ENCODE measurements at places on chromosomes 5 and 9.
A peak's percentile ranks its signal among the peaks of the same experiment; 100 is the strongest.

DNA sequence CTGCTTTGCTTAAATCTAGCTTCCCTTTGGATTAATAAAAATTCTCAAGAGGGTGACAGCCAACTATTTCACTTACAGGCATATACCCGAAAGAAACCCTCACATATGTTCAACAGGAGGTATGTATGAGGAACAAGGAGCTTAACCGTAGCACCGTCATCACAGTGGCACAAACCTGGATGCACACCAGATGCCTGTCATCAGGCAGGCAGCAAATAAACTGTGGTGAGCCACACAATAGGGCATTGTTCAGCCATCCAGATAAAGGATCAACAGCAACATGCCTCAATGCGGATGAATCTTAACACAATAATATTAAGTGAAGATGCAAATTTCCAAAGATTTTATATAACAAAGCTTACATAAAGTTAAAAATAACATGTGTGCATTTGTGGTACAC lies 5.5 kb upstream of the TNFSF15 start:
- peak; percentile 65 for DNase-seq
- H3K4me1 ChIP-seq = peaks cover 71% of the 10 kb centered on the region
- peak overlapping the region; percentile 5 for H3K4me3 ChIP-seq
- no peaks in the 10 kb centered on the region for H3K27me3 ChIP-seq
- H3K27ac ChIP-seq = peak overlapping the region; percentile 99

- H3K36me3 ChIP-seq = no peaks in the 10 kb centered on the region
- H3K4me3 ChIP-seq = no peak overlapping the region
- H3K4me1 ChIP-seq = peaks cover 16% of the 10 kb centered on the region
These were observed 174.6 kb upstream of the ZNF608 start for GRCh38 chr5:124920909-124921666.

GRCh38 chr5:176597417-176598389 lies 12.3 kb downstream of the GPRIN1 start:
- H3K4me3 ChIP-seq = no peak overlapping the region
- DNase-seq = no peak
- no peaks in the 10 kb centered on the region for H3K36me3 ChIP-seq
- H3K27ac ChIP-seq = no peak overlapping the region
- no peaks in the 10 kb centered on the region for H3K27me3 ChIP-seq

GRCh38 chr9:119689879-119690278 lies 320.6 kb upstream of the BRINP1 start:
- H3K36me3 ChIP-seq = no peaks in the 10 kb centered on the region
- no peak for DNase-seq
- H3K27me3 ChIP-seq = no peaks in the 10 kb centered on the region
- H3K27ac ChIP-seq = no peak overlapping the region

- no peaks in the 10 kb centered on the region for H3K27me3 ChIP-seq
- H3K27ac ChIP-seq = no peak overlapping the region
- H3K36me3 ChIP-seq = no peaks in the 10 kb centered on the region
- no peak for DNase-seq
- H3K4me3 ChIP-seq = no peak overlapping the region
These were observed 94.7 kb upstream of the RUSC2 start for GRCh38 chr9:35395076-35395705.

DNA sequence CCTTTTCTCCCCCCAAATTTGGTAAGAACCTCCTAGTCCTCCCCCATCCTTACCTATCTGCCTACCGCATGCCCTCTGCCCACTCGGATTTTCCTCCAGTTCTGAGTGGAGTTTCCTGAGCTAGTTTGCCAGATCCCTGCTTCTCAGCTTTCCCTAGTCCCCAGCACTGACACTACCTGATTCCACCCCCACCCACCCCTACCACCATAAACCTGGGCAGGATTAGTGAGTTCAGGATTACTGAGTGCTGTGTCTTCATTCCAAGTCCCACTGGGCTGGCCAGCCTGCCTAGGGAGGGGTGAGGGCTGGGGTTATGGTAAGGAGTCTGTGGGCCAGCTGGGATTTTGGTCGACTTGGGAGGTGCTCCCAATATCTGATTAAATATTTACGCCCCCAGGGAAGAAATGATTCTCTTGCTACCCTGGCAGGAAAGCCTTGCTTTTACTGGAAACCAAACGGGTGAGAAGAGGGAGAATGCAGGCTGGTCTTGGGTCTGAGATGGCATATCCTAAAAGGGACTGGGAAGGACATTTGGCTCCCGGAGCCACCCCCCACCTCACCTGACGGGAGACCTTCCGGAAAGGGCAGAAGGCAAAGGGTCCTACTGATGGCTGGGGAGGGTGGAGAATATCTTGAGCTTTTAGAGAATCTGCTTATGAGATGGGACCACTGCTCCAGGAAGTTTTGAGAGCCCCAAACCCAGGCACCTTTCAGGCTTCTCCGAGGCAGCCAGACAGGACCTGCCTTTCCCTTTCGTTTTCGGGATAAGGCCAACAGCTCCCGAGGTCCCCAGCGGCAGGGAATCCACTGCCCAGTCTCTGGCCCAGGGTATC lies 3.7 kb downstream of the PITX1 start:
- peaks cover 40% of the 10 kb centered on the region for H3K4me1 ChIP-seq
- no peak for DNase-seq
- H3K36me3 ChIP-seq = peaks cover 51% of the 10 kb centered on the region
- peak overlapping the region; percentile 13 for H3K4me3 ChIP-seq
- H3K27me3 ChIP-seq = no peaks in the 10 kb centered on the region
- peak overlapping the region; percentile 97 for H3K27ac ChIP-seq

DNA sequence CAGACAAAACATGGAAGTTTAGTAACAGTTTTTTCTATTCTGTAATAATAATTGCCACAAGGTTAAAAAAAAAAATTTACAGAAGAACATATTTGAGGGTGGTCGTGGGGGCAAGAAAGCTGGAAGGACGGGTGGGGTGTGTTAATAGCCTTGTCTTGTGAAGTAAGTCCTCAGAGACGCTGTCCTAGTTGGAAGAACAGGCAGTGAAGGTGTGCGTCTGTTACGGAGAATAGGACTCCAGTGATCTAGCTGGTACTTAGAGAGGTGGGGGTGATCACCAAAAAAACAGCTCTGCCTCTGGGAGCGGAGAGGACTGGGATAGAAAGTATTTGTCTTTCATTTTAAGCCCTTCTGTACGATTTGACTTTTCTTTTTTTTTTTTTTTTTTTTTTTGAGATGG lies 17.7 kb downstream of the ABL1 start:
- no peak overlapping the region for H3K27ac ChIP-seq
- H3K36me3 ChIP-seq = no peaks in the 10 kb centered on the region
- H3K27me3 ChIP-seq = no peaks in the 10 kb centered on the region
- no peaks in the 10 kb centered on the region for H3K4me1 ChIP-seq

- no peaks in the 10 kb centered on the region for H3K36me3 ChIP-seq
- no peak overlapping the region for H3K4me3 ChIP-seq
- H3K27ac ChIP-seq = no peak overlapping the region
These were observed 246.3 kb upstream of the MAP3K1 start for GRCh38 chr5:56569076-56569475.

DNA sequence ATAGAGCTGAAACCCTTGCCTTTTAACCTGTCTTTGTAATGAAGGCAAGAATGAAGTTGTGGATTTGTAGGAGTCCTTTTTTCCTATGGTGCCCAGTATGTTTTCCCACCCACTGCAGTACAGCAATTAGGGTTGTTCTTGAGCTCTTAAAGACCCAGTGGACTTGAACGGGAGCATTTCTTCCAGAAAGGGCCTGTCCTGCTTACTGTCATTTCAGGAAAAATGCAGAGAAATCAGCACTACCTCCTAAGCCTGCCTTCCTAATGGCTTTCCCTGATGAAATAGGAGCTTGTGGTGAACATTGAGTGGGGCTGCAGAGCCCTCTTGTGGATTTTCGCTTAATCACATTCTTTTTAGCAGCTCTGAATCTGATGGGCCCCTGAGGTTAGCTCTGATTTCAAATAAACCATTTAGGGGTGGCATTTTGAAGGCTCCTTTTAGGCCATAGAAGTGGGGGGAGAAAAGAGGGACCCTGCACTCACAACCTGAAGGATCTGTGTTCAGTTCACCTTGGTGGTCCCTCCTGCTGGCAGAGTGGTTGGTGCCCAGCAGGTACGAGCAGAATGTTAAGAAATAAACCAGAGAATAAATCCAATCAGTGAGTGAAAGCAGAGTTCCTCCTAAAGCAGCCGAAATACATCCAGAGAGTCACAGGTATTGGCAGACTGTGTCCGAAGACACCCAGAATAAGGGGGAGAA lies 188.0 kb upstream of the KLF9 start:
- H3K36me3 ChIP-seq = no peaks in the 10 kb centered on the region
- H3K4me1 ChIP-seq = peaks cover 14% of the 10 kb centered on the region
- no peaks in the 10 kb centered on the region for H3K27me3 ChIP-seq
- DNase-seq = peak; percentile 82

DNA sequence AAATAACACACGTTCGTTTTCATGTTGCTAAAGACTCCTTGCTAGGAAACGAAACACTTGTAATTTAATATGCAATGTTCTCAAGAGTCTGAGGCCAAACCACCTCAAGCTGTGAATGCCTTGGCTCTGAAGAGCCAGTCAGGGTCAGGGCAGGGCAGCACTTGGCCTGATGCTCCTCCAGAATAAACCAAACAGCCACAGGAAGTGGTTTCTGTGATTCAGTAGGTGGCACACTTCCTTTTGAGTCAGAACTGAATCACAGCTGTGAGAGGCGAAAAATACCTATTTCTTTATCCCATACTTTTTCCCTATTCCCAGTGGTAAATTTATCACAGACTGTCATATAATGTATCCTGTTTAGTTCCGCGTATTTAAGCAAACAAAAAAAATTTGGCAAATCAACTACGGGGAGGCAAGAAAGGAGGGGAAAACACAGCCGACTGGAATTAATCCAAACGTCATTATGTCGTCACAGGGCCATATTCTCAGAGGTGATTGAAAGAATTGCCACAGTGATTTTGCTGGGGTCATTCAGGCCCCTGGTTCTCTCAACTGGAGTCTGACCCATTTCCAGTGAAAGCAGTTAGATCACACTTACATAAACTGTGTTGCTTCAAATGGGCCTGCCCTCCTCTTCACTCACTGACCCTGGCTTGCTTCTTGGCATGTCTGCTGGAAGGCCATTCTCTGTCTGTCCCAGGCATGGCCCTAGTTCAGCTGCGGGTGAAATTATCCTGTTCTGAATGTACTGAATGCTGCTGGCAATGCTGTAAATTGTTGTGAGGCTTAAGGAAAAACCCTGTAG lies 71.2 kb downstream of the ARRDC3 start:
- H3K27me3 ChIP-seq = no peaks in the 10 kb centered on the region
- H3K4me3 ChIP-seq = no peak overlapping the region
- peaks cover 9% of the 10 kb centered on the region for H3K4me1 ChIP-seq
- H3K36me3 ChIP-seq = no peaks in the 10 kb centered on the region
- H3K27ac ChIP-seq = no peak overlapping the region
